ENCODE measurements at places on chromosomes 3 and 15. TPM values are rescaled to one million over a fixed set of nuclear protein-coding genes. Genes with fewer than 3 reads are reported as not detected.

The EIF1B gene
- polyA plus RNA-seq: 63.0 TPM

GRCh38 chr3:77139624-77140023 lies 99.7 kb downstream of the ROBO2 start:
- no peak for DNase-seq

DNA sequence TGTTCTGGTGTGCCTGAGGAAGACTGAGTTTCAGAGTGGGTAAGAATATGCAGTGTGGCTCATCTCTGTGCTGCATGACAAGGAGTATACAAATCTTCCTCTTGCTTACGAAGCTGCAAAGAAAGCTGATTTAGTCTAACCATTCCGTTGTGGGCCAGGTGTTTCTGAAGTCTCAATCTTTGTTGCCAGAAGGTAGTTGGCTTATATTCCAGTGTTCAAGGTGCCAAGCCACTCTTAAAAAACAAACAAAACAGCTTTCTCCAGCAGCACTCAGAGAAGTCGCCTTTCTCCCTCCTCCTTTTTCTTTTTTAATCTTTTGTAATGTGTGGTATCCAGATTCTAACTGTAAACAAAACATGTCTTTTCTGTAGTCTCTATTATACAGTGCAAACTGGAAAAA lies 872.4 kb downstream of the NAALADL2 start:
- DNase-seq: no peak

DNA sequence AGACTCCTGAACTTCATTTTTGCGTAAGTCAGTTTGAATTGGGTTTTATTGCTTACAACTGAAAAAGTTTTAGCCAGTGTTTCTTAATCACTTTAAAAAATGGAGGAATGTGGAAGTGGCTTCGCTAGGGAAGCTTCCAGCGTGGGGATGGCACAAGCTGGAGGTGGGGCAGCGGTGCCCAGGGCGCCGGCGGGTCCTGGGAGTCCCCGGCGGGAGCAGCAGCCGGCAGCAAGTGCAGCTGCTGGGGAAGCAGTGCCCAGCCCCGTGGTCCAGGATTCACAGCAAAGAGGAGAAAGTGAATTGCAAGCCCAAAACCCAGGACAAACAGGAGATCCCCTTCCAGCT lies 301.8 kb upstream of the PROK2 start:
- DNase-seq: no peak

DNA sequence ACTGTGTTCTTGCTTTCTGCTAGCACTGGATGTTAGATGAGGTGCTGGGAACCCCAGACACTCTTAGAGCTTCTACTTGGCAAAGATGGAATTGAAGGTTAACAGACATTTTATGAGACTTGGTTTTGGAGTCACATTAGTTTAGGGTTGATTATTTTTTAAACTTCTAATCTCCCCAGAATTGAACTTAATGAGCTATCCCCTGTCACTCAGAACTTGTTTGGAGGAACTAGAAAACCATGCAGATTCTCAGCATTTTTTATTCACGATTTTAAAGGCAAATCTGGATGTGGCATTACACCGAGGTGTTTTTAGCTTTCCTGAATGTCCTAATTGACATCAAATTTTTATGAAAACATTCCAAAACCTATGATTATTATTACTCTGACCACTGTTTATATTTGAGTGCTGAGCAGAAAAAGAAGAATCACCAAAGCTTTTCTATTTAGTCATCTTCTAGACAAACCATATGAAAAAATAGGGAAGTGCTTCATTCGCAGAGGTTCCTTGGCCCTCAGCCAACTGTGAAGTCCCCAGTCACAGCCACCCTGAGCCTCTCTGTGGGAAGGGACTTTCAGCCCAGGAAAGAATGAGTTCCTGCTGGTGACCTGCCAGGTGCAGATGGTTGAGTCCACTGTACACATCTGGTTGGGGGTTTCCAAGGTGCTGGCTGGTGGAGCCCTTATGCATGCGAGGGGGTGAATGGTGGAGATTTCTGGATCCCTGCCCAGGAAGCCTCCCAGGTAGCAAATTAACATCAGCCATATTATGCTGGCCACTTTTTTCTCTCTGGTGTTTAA lies 196.0 kb upstream of the TOPAZ1 start:
- peak; percentile 14 for DNase-seq

The CMSS1 gene
- 31.6 TPM for polyA plus RNA-seq

DNA sequence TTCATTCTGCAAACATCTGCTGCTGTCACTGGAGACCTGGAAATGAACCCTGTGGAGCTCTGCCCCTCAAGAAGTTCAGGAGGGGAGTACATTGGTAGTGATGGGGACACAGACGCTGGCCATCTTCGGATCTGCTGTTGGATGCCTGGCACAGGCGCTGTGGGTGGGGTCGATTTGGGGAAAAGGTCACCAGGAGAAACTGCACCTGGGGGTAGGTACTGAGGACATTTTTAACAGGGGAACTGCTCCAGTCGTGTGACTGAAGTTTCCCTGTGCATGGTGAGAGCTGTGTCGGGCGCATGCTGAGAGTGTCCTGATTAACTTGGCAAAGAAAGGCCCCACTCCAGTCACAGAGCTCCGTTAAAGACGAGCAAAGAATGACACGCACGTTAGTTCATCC lies 3.4 kb downstream of the UROC1 start:
- no peak for DNase-seq

- no peak for DNase-seq
Observed at GRCh38 chr3:110265302-110265701, 806.3 kb upstream of the NECTIN3 start.

The EBLN2 gene
- polyA plus RNA-seq: 2.3 TPM

- peak; percentile 96 for DNase-seq
Observed at GRCh38 chr15:67109141-67110034, 44.0 kb downstream of the SMAD3 start.

The BLM gene
- polyA plus RNA-seq: 9.5 TPM

GRCh38 chr3:65919826-65920225 lies 118.9 kb downstream of the MAGI1 start:
- DNase-seq: no peak

- DNase-seq: peak; percentile 76
Observed at GRCh38 chr3:21942328-21942727, 191.3 kb upstream of the ZNF385D start.

DNA sequence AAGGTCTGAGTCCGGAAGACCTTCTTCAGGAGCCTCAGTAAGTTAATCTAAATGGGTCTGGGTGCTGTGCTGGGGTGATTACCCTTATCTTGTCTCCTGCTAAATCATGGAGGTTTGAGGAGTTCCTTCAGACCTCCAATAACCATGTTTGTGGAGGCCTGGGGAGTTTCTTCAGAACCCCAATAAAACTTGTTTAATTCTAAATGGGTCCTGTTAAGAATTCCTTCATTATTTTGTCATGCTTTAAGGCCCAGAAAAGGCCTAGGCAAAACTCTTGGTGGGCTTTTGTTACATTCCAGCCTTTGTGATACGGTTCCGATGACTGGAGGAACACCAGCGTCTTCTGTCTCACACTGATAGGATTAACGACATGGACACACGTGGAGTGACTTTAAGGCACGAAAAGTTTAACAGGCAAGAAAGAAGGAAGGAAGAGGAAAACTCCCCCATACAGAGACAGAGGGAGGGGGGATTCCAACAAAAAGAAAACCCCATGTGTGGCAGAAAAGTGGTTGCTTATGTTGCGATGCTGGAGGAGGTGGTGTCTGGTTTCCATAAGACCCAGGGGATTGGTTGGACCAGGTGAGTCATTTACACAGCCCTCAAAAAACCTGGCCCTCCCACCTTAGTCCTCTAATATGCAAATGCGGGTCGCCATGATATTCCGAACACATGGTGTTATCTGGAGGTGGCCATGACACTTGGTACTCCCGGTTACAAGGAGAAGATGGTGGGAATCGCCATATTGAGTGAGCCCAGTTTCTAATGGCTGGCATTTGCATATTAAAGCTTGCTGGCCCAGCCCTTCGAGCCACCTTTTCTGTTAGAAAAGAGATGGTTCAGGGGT lies 72.6 kb upstream of the MFGE8 start:
- no peak for DNase-seq

- no peak for DNase-seq
Observed at GRCh38 chr3:97712919-97713318, 51.6 kb upstream of the ARL6 start.

DNA sequence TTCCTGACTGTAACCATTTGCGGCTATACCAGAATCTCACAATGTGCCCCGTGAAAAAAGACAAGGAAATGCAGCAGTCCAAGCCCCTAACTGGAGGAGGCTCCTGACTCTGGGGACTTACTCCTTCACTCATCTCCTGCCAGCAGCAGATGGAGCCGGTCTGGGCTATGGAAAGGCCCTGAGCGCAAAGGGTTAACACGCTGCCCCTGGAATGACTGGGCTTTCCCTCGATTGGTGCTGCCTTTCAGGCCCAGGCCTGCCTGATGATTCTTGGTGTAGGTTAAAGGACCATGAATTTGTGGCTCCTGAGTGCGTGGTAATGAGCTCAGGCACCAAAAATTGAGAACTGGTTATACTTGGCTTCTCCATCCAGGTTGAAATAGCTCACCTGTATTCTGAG lies 42.3 kb upstream of the GALNT15 start:
- no peak for DNase-seq

- no peak for DNase-seq
Observed at GRCh38 chr15:39429898-39430357, 151.0 kb upstream of the THBS1 start.

DNA sequence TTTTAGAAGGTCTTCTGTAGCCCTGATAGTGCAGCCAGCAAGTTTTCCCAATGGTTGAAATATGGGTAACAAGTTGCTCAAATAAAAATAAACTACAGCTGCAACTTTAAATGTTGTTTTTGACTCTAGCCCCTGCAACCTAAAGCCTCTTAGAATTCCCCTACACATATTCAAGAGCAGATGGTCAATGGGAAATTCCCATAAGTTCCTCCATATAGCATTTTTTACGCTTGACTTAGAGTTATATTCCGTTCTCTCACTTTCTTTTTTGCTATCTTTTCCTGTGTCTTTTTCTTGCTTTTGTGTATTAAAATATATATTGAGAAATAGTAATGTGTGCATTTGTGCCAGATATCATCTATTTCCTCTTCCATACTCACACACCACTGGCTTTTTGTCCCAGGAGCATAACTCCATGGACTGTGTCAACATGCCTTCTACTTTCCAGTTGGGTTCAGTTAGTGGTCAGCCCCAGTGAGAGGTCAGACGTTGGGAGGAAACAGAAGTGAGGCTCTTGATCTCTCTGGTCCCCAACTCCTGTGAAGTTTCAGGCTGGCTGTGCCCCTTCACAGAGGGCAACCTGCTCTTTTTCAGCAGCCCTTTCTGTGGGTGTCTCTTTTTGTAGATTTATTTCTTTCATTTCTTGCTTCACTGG lies 63.3 kb upstream of the TP63 start:
- DNase-seq: no peak

The MST1R gene
- 1.5 TPM for polyA plus RNA-seq

The C15orf62 gene
- polyA plus RNA-seq: 1.3 TPM

DNA sequence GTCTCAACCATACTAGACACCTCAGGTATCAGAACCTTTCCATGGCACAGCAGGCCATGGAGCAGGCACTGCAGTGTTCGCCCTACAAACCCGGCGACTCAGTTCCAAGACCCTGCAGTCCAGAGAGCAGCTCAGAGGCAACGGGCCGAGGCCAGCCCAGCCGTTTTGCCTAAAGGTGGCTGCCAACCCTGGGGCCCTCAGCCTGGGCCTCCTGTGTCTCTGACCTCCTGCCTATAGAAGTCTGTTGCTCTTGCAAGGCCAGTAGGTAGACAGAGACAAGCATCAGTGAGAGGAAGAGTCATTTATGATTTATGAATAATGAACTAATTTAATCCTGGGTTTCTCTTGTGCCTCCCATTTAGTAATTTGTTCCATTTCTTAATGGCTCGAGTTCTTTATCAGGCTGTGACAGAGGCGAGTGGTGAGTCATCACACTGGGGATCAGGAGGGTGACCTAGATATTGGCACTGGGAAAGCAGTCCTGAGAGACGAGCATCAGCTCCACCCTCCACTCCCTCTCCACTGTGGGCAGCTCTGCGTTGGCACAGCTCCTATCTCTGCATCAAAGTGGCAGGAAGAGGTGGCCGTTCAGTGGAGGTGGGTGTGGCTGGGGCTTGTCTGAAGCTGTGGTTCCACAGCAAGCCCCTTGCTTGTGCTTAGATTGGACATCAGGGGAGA lies 79.8 kb downstream of the ABHD5 start:
- no peak for DNase-seq

DNA sequence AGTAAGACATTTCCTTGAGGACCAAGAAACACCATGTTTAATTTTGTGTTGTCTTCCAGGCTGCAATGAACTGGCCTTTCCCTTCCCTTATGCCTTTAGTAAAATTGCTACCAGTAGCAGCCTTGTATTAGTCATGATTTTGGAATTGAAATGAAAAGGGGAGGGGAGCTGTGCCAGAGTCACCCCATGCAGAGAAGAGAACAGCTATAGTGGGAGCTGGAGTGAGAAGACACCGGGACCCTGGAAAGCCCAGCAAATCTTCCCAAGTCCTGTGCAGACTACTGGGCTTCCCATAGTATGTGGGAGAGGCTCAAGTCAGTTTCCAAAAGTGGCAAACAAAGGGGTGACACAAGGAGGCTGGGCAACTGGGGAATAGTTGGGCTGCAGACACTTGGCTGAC lies 178.5 kb downstream of the NR1D2 start:
- DNase-seq: no peak

DNA sequence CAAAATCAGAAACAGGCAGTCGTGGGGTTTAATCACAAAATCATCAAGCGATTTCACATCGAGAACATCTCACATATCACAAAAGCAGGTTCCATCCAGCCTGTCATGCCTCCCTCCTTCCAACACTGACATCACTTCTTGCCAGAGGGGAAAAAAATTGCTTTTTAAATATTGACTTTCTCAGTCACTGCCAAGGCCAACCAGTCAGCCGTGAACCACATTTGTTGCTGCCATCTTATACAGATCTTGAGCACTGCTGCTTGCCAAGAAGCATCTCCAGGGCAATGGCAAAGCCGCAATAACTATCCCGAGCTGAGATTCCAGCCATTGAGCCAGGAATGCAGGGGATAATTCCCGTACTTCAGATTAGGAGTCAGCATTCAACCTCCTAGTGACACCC lies 174.6 kb downstream of the ANXA2 start:
- DNase-seq: no peak

DNA sequence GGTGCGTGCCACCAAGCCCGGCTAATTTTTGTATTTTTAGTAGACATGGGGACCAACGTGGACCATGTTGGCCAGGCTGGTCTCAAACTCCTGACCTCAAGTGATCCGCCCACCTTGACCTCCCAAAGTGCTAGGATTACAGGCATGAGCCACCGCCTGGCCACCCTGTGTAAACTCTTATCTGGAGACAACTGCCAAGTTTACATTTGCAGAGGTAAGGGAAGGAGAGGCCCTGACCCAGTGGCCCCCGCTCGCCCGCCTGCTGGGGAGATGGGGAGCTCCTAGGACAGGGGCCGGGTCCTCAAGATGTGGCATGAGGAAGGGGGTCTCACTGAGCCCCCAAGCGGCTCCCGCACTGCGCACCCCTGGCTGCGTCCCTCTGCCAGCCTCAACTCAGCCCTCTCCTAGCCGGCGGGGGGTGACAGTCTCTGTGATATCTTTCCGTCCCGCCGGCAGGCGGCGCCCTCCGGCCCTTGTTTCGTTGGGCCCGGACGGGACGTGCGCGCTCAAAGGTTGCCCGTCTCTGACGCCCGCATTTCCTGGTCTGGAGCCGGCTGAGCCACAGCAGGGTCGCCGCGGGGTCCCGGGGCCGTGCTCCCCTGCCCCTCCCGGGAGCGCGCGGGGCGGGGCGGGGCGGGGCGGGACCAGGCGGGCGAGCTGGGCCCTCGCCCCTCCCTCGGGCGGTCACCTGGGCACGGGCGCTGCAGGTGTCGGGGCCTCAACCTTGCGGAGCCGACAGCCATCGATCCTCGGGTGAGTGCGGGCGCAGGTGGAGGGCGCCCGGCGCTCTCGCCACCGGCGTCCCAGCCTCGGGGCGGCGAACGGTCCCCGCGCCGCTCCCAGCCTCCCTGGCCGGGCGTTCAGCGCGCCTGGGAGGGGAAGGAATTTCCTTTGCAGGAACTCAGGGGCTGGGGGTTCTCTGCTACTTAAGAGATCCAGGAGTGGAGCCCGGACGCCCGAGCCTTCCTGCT lies at the start of gene GPR160:
Gene GPR160 (plus strand): TSS at position 533 of the 971 bp plus-strand sequence. CDS start 45,978 bp downstream, outside the sequence.
- DNase-seq: peak; percentile 23

Data from muscle of back (tissue), 13 donors.